ENCODE measurements at places on chromosomes 1 and 21. TPM values are rescaled to one million over a fixed set of nuclear protein-coding genes. Genes with fewer than 3 reads are reported as not detected.

GRCh38 chr1:75136195-75136815, 2.1 kb downstream of the LHX8 start:
- peak; percentile 47 for DNase-seq

ZSCAN20 gene
- total RNA-seq = 5.5 TPM

DNA sequence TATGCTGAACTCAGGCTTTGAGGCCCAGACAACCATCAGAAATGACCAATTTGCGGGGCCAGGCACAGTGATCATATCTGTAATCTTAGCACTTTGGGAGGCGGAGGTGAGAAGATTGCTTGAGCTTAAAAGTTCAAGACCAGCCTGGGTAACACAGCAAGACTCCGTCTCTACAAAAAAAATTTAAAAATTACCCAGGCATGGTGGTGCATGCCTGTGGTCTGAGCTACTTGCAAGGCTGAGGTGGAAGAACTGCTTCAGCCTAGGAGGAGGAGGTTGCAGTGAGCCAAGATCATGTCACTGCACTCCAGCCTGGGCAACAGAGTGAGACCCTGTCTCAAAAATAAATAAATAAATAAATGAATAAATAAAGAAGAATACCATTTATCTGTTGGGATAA, 156.5 kb downstream of the EIF4G3 start:
- no peak for DNase-seq

GRCh38 chr1:236904892-236905741, 99.1 kb downstream of the MT1HL1 start:
- DNase-seq = peak; percentile 82

- DNase-seq = peak; percentile 80
Observed at GRCh38 chr1:53410100-53410541, 49.1 kb upstream of the DMRTB1 start.

OR2L5 gene
- not detected for total RNA-seq

DNA sequence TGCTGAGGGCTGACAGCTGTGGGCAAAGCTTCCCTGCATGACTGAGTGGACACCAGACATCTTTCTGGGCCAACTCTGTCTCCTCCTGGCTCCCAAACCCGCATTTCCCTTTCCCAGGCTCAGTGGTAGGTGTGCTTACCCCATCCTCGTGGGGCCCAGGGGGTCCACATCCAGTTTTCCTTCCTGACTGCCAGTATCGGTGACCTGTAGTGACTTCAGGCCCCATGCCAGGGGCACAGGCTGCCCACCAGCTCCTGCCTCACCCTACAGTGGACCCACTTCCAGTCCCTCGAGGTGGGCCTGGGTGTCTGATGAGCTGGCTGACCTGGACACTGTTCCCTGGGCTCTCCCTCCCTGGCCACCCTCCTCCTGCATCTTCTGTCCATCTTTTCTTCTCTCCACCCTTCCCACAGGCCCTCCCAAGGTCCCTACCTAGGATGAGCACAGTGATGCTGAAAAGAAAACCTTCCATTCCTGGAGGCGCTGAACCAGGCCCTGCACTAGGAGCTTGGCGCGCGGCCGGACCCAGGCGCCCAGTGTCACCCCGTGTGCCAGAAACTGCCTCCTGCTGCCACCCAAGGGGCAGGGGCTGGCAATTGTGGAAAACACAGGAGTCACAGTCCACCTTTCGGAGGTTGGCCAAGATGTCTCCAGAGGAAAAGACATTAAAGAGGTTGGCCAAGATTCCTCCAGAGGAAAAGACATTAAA, 67.1 kb downstream of the RUNX3 start:
- DNase-seq = no peak

DNA sequence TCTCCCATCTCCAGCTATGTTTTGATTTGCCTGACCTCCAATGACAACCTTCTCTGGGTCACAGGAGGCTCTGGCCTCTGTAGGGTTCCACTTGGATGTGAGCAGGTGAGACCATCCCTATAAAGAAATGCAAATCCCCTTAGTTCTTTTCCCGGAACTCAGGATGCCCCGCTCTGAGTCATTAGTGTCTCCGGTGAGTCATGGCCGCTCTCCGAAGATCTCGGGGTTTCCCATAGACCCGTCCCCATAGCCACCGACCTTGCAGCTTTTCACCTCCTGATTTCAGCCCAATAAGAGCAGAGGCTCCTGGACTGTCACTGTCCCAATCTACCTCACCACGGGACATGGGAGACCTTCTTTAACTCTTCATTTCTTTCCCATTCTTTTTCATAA, 98.2 kb downstream of the PGBD5 start:
- DNase-seq = peak; percentile 63

CYP4A11 gene
- total RNA-seq = not detected

GRCh38 chr21:15841856-15842564, 112.2 kb downstream of the USP25 start:
- DNase-seq = peak; percentile 47

DNA sequence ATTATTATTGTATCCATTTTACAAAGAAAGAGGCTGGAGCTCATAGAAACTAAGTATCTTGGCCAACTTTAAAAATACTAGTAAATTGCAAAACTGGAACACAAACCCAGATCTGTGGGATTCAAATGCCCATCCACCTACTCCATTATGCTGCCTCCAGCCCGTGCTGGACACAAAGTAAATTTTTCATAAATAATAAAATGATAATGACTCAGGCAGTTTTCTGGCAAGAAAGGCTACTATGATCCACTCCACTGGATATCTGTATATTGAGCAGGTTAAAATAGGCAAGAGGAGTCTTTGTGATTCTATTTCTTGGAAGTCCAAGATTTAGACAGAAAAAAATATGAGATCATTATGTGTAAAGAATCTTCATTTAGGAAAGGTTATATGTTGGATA, 138.3 kb upstream of the DUSP10 start:
- no peak for DNase-seq

DNA sequence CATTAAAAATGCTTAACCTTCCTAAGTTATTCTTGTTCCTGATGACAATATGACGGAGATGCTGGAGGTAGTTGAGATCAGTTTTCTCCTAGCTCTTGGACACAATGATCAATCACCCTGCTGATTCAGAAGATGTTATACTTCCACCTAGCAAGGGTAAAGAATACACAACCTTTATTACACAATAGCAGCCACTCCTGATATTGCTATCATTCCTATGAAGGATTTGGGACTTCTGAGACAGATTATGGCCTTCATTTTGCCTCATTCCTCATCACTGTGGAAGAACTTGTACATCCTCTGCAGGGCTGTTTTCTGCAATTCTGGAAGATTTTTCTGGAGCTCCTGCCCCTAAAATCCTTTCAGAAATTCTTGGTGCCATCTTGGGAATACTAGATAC, 47.8 kb downstream of the GIPC2 start:
- no peak for DNase-seq

RNU1-1 gene
- under 0.01 TPM for total RNA-seq

PGLYRP4 gene
- not detected for total RNA-seq

SPRR2B gene
- not detected for total RNA-seq

GRCh38 chr1:77608893-77609292, 73.6 kb downstream of the ZZZ3 start:
- DNase-seq = no peak

DNA sequence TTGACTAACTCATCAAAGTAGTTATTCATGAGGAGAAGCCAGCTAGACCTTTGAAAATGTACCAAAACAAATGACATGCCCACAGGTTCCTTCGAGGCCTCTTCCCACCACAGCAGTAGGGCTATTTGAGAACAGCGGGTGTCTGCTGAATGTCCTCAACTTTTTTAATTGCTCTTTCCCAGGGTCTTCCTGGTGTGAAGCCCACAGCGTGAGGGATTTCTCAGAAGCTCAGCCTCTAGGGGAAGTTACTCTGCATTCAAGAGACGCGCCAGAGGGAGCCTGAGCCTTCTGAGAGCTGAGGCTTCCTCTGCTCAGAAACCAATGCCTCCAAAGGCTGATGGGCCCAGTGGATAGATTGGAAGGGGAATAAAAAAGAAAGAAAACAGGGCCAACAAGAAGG, 153.6 kb downstream of the OLFM3 start:
- no peak for DNase-seq

- DNase-seq = no peak
Observed at GRCh38 chr1:225378880-225379279, 49.0 kb downstream of the LBR start.

DNA sequence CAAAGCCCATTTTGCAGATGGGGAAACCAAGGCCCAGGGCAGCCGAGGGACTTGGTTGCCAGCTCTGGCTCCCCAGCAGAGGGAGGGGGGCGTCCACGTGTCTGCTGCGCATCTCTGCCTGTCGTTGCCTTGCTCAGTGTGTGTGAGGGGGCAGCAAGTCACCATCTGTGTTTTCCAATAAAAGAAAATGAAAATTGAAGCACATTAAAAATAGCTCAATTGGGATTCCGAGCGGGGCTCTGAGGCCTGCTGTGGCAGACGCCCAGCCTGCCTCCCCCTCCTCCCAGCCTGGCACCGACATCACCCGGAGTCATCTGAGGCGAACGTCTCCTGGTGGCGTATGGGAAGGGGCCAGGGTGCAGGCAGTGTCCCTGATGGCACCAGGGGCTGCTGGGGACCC, 51.2 kb downstream of the EPHB2 start:
- DNase-seq = no peak

GRCh38 chr1:39142401-39143060, 62.0 kb upstream of the MACF1 start:
- DNase-seq = no peak

DNA sequence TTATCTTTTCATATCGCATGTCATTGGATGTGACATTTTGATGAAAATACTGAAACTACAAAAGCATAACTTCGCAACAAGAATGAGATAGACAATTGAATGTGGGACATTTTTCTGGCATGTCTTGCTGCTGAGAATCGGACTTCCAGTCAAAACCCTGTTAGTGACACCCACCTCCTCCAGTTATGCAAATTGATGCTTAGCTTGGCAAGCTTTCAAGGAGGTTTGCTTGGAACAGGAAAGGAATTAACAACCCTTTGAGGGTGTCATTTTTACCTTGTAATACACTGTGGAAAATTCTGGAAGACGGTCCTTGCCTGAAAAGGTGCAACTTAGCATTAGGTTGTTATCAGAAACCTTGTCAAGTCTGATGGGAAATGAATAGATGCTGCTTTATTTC, 38.8 kb upstream of the FAM3B start:
- DNase-seq = no peak

GRCh38 chr1:191993549-191993948, 164.7 kb upstream of the RGS18 start:
- DNase-seq = no peak

KCNJ9 gene
- not detected for total RNA-seq

- no peak for DNase-seq
Observed at GRCh38 chr1:245148861-245149260, 5.9 kb upstream of the KIF26B start.

NBPF10 gene
- total RNA-seq = 0.84 TPM

- DNase-seq = no peak
Observed at GRCh38 chr1:42601472-42601871, 56.8 kb upstream of the PPIH start.

GRCh38 chr1:32972814-32973428, 8.3 kb upstream of the RNF19B start:
- DNase-seq = peak; percentile 65

- peak; percentile 55 for DNase-seq
Observed at GRCh38 chr1:30764939-30765555, 7.5 kb upstream of the LAPTM5 start.

- DNase-seq = no peak
Observed at GRCh38 chr1:62625415-62625814, 28.1 kb downstream of the ANGPTL3 start.

DNA sequence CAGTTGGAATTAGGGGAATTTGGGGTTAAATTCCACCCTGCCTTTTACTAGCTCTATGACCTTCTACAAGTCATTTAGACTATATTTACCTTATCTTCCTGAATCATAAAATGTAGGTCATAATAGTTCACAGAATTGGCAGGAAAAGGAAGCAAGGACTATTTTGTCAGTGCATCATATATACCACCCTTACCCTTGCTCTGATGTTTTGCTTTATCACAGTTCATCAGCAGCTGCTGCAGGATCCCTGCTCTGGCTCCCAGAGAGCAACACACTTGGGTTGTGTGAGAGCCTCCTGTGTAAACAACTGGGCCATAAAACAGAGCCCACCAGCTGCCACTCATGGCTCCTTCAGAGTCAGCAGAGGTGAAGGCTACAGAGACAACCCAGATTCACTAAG, 631.6 kb upstream of the CAMK1G start:
- DNase-seq = no peak

AKR7A3 gene
- 0.84 TPM for total RNA-seq

SPEN gene
- total RNA-seq = 9.3 TPM

TOMM40L gene
- total RNA-seq = 8.4 TPM

AP4B1 gene
- total RNA-seq = 16.9 TPM

DNA sequence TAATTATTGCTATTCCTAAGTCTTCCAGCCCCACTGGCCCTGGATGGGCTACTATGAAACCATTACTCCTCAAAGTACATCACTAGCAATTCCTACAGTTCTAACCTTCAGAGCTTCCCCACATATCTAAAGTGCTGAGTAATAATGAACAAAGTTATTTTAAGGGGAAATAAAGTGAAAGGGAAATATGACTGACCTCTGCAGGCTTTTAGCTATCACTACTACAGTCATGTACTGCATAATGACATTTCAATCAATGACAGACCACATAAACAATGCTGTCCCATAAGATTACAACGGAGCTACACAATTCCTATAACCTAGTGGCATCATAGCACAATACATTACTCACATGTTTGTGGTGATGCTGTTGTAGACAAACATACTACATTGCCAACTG, 32.5 kb upstream of the ASPM start:
- DNase-seq = peak; percentile 8

- DNase-seq = no peak
Observed at GRCh38 chr1:162565460-162565859, 3.9 kb downstream of the UAP1 start.

DNA sequence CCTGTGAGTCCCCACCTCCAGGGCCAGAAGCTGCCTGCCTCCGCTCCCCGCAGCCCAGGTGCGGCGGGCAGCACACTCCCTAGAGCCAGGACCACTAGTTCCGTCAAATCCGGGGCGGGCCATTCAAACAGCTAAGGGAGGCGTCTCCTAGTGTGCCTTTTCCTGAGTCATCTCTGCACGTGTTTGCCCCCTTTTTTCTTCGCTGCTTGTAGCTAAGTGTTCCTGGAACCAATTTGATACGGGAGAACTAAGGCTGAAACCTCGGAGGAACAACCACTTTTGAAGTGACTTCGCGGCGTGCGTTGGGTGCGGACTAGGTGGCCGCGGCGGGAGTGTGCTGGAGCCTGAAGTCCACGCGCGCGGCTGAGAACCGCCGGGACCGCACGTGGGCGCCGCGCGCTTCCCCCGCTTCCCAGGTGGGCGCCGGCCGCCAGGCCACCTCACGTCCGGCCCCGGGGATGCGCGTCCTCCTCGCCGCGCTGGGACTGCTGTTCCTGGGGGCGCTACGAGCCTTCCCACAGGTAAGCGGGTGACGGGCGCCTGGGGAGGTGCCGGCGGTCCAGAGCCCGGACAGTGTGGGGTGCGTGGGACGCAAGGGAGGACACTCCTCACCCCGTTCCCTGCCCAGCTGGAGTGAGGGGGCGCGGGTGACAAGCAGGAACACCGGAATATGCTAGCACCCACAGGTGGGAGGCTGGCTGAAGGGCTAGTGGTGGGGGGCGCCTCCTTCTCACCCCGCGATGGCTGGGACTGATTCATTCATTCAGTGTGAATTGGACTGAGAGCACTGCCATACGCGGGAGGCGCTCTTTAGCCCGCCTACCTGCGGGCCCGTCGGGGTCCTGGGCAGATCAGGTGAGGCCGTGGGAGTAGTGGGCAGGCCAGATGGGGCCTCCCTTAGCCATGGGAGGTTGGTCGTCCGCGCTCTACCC, at the start of gene TNFRSF8:
TNFRSF8 (plus strand) TSS at position 163 of the 932 bp plus-strand sequence; CDS start at position 459, 296 bp downstream.
- no peak for DNase-seq

CR1L gene
- total RNA-seq = not detected

FAM163A gene
- not detected for total RNA-seq

LRRN2 gene
- not detected for total RNA-seq

SLC25A34 gene
- 0.12 TPM for total RNA-seq
